Glutamatergic neuron (in vitro differentiated cells): ENCODE measurements at places on chromosomes 7 and 10.

DNA sequence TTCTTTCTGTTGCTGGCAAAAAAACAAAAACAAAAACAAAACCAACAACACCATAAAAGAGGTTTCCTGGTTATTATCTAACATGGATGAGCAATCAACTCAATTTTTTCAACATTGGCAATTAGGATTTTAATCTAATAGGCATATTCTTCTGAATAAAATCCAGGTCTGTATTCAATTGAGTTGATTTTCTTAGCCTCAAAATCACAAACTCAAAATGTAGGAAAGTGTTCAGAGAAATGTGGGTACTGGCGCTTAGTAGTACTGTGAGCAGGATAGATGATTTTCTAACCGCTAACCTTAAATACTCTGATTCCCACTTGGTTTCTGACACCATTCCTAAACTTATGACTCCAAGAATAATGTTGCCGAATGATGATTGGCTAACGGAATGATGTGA, 5.6 kb downstream of the WNT16 start:
- no peak for DNase-seq

DNA sequence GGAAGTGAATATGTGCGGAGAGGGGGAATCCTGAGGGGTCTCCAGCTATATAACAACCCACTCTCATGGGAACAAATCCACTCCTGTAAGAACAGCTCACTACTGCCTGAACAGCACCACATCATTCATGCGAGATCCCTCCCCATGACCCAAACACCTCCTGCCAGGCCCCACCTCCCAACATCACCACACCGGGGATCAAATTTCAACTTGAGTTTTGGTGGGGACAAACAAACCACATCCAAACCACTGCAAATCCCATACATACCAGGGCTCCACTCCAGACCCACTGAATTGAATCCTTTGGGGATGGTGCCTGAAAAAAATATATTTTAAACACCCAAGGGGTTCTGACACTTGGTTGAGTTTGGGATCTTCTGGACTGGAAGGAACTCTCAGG, 181.5 kb upstream of the PLXNA4 start:
- no peak for DNase-seq

- DNase-seq = no peak
Observed at GRCh38 chr10:71264345-71265200, 52.2 kb downstream of the UNC5B start.

DNA sequence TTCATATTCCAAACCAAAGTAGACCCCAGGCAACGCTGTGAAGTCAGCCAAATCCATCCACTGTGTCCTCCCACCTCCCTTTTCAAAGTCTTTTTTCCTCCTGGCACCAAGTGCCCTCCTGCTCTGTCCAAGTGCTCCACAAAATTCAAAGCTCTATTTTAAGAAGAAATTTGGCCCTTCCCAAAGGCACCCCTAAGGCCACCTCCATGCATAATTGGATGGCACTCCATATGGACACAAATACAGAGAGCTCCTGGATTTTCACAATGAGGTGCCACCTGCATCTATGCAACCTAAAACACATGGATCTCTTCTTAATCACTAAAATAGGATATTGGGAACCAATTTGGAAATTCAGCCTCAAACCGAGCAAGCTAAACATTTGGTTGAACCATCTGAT, 121.6 kb downstream of the RELN start:
- DNase-seq = no peak

DNA sequence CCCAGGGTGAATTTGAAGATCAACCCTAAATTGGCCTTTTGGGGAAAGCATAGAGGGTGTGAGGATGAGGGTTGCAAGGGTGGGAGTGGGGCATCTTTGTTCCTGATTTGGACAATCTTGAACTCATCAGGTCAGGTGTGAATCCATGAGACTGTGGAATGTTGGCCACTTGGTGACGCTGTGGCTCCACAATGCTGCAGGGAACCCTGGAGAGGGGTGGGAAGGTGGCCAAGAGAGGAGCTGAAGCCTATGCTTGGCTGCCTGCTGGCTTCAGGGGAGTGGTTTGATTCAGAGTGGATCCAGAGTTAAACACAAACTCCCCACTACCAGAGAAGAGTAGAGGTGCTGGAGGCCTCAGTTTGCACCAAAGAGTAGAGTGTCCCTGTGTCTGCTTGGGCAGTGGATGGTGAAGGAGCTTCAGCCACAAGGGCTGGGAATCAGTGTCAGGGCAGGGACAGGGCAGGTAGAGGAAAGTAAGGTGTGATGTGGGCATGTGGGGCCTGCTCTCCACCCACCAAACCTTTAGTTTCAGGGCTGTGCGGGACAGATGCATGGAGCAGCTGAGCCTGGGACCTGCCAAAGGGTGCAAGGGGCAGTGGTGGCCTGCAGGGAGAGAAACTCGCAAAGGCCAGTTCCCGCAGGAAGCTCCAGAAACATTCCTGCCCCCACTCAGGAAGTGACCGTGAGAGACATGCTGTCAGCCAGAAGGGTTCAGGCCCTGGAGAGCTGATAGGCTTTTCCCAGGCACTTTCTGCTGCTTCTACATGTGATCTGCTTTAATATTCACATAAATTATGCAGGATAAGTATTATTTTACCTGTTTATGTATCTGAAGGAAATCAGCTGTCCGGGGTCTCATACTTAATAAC, 81.0 kb upstream of the PRSS58 start:
- DNase-seq = peak; percentile 88
